ENCODE measurements at places on chromosomes 1 and 21.
A peak's percentile ranks its signal among the peaks of the same experiment; 100 is the strongest.

- DNase-seq: no peak
Measured at GRCh38 chr1:219973213-219973612, 44.9 kb upstream of the SLC30A10 start.

- DNase-seq: no peak
Measured at GRCh38 chr1:89822109-89822962, 1.5 kb downstream of the LRRC8D start.

DNA sequence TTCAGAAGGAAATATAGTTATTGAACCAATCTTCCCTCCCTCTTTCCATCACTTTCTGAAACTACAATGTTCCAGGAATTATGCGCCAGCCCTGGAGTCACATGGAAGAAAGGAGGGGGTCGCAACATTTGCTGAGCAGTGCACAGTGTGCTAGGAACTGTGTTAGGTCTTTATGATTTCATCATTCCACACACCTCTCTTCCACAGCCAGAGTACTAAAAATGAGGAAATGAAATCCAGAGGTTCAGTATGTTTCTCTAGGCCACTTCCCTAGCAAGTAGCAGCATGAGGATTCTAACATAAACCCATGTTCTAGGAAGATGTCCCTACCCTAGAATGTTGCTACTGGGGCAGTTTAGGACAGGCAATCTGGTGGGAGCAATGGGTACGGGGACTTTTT, 158.1 kb downstream of the SLC45A1 start:
- DNase-seq: no peak

GRCh38 chr1:64087768-64088167, 115.7 kb upstream of the UBE2U start:
- no peak for DNase-seq

GRCh38 chr1:43171312-43171875, 696 bp downstream of the EBNA1BP2 start:
- DNase-seq: no peak

- no peak for DNase-seq
Measured at GRCh38 chr1:9243066-9243739, 8.6 kb downstream of the H6PD start.

- no peak for DNase-seq
Measured at GRCh38 chr1:36628804-36629203, 146.1 kb upstream of the CSF3R start.

- no peak for DNase-seq
Measured at GRCh38 chr21:33690874-33691273, 48.6 kb downstream of the ITSN1 start.

GRCh38 chr21:43654806-43655489, 4.3 kb downstream of the HSF2BP start:
- DNase-seq: no peak

- peak; percentile 41 for DNase-seq
Measured at GRCh38 chr1:6028042-6028850, 17.4 kb upstream of the KCNAB2 start.

GRCh38 chr1:80218112-80218511, 1211.6 kb upstream of the ADGRL4 start:
- DNase-seq: no peak

GRCh38 chr1:18719786-18720451, 89.3 kb downstream of the PAX7 start:
- no peak for DNase-seq

DNA sequence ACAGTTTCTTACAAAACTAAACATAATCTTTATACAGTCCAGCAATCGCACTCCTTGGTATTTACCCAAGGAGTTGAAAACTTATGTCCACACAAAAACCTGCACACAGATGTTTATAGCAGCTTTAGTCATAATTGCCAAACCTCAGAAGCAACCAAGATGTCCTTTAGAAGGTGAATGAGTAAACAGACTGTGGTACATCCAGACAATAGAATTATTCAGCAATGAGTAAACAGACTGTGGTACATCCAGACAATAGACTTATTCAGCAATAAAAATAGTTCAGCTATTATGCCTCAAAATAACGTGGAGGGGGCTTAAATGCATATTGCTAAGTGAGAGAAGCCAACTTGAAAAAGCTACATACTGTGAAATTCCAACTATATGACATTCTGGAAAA, 87.0 kb upstream of the GALNT2 start:
- DNase-seq: no peak

GRCh38 chr1:91585982-91586381, 85.3 kb downstream of the CDC7 start:
- DNase-seq: no peak

DNA sequence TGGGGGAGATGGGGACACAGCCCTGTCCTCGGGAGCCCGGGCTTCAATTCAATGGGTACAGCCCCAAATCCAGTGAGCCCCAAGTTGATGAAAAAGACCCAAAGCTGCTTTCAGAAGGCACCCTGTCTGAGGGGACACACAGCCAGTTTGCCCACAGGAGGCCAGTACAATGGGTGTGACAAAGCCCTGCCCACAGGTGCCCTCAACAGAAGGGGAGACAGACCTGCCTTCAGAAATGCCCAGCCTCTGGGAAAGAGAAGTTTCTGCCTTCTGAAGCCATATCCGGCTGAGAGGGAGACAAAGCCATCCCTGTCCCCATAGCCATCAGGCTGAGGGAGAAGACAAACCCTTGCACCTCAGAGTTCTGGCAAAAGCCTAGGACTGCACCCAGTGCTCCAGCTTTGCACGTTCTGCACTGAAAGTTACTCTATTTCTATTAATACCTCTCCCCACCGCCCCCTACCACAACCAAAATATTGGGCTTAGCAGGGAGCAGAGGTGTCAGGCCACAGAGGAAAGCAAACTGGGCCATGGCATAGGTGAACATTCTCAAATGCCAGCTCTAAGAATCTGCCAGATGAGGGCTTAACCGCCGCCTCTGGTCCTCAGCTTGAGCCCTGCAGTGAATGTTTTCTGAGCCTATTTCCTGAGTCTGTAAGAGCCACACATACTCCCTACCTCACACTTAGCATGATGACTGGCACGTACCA, 18.0 kb upstream of the PTAFR start:
- no peak for DNase-seq

DNA sequence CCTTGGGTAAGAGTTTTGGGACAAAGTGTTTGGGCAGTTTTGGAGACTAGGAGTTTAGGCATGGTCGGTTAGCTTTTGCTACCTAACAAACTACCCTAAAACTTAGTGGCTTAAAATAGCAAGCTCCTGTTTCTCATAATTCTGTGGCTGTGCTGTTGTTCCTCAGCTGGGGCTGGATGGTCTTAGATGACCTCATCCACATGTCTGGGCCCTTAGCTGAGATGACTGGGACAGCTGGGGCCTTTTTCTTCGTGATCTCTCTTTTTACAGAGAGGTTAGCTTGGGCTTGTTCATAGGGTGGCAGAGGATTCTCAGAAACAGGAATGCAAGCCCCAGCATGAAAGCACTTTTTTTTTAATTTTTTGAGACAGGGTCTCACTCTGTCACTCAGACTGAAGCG, 6.6 kb downstream of the ATP1A4 start:
- no peak for DNase-seq

GRCh38 chr21:43766734-43767497, 9.2 kb downstream of the CSTB start:
- no peak for DNase-seq

GRCh38 chr1:178300352-178300699, 196.4 kb downstream of the CLEC20A start:
- no peak for DNase-seq

- no peak for DNase-seq
Measured at GRCh38 chr1:169650551-169650950, 20.6 kb upstream of the SELP start.

DNA sequence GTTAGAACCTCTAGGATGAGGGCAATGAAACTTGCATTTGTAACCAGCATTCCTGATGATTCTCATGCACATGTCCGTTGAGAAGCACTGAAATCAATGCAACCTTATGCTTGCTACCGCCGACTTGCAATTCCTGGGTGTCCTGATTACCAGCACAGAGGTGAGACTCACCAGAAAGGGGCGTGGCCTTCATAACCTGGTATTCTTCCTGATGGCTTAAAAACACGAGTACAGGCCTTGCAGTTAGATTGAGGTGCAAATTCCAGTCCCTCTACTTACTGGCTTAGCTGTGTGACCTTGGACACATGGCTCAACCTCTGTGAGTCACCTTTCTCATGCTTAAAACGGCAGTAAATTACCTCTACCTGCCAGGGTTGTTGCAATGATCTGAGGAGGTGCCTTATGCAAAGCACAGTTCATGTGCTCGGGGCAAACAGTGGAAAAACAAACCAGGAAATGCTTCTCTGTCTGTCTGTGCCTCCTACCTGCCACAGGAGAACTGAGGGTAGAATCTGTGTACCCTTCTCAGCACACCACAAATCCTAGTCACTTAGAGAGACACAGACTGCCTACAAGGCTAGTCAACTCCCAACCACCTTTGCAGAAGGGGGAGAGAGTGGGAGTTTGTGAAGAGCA, 39.1 kb upstream of the ECE1 start:
- DNase-seq: no peak

DNA sequence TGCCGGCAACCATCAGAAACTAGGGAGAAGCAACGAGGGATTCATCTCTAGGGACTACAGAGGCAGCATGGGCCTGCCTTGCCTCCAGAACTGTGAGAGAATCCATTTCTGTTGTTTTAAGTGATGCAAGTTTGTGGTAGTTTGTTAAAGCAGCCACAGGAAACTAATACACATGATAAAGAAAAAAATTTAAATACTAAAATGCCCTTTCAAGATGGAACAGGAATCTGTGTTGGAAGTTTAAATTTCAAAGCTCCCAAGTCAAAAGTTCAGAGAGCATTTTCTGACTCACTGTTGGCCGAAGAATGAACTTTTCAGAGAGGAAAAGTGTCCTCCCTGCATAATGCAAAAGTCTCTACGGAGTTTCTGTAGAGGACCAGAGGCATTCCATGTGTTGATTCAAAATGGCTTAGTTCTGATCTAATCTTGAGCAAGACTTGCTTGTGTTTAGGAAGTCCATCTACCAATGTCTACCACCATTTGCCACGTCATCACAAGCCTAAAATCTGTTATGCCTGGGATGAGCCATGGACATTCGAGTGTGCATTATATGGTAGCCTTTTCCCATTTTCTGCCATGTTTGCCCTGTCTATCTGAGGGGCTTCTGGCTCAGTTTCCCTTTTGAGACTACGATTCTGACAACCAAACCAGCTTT, 22.4 kb upstream of the ARHGAP29 start:
- no peak for DNase-seq

- DNase-seq: no peak
Measured at GRCh38 chr1:96515925-96516324, 205.7 kb upstream of the PTBP2 start.

- DNase-seq: no peak
Measured at GRCh38 chr1:73800376-73800775, 397.6 kb downstream of the LRRIQ3 start.

DNA sequence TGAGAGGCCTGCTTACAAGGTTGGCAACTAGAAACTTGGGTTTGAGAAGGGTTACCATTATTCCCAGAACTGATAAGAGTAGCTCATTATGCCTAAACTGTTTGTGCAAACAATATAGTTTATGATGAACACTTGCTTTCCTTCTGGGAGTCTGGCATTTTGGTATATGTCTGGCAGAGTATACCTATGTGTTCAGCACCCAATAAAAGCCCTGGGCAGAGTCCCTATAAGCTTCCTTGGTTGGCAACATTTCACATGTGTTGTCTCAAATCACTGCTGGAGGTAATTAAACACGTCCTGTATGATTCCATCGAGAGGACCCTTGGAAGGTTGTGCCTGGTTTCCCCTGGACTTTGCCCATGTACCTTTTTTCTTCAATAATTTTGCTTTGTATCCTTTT, 39.7 kb upstream of the DMRTA2 start:
- no peak for DNase-seq

DNA sequence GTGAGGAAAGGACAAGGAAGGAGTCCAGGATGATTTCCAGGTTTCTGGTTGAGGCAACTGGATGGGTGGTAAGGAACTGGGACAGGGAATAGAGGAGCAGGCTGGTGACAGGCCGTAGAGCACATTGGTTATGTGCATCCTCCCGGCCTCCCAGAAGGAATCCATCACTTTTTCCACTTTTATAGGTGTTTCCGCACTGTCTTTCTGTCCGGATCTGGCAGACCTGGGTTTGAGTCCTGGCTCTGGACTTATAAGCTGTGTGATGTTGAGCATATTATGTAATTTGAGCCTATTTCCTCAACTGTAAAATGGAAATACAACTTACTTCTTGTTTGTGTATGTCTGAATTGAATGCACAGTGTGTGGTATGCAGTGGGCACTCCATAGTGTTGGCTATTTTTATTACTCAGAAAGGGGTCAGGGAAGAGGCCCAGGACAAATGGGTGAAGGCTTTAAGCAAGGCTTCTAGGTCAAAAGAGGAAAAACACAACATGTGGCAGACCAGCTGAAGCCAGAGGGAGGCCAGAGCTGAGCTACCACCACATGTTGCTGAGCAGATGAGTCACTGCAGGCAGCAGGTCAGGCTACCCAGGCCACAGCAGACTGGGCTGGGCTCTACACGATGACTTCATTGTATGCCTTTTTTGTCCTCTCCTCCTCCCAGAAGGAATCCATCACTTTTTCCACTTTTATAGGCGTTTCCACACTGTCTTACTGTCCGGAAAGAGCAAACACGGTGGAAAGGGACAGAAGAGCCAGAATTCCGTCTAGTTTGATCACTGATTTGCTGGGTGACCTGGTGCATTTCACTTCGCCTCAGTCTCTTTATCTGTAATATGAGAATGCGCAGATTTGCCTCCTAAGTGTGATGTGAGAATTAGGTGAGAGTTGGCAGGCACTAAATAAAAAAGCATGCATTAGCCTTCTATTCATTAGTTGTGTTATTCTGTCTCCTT, 791 bp upstream of the MAST2 start:
- no peak for DNase-seq

DNA sequence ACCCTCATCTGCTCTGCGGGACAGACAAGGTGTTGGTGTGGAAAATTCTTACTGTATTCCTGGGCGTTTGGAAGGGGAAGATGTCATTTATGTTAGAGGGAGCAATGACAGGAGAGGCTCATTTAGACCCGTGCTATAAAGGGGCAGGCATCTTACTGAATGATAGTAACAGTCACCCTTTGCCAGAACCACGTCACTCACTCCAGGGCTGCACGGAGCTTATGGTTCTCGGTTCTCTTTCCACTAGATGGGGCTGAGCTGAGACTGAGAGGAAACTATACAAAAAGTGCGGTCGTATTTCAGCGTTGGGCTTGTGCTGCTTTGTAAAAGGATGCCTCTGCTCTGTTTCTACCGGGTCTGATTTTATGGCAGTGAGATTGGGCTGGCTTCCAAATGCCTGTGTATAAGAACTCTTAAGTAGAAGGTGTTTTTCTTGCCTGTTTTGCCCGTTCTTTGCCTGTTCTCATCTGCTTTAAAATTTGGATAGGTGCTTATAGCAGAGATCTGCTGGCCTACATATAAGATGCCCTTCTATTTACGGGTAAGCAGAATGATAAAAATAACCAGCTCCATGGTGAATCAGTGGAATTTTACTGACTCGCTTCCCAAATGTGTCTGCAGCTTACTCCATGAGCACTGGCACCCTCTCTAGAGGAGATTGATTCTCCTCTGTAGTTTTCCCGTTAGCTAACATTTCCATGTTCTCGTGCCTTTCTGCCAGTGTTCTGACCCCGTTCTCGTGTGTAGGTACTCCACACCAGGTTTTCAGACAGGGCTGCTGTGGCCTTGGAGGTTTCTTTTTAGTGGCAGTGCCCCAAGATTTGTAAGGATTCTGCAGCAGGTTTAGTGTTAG, 55.9 kb downstream of the MRPS6 start:
- DNase-seq: no peak

GRCh38 chr1:61142726-61143500, 60.6 kb downstream of the NFIA start:
- no peak for DNase-seq
